ENCODE measurements at places on chromosomes 12 and 14.

DNA sequence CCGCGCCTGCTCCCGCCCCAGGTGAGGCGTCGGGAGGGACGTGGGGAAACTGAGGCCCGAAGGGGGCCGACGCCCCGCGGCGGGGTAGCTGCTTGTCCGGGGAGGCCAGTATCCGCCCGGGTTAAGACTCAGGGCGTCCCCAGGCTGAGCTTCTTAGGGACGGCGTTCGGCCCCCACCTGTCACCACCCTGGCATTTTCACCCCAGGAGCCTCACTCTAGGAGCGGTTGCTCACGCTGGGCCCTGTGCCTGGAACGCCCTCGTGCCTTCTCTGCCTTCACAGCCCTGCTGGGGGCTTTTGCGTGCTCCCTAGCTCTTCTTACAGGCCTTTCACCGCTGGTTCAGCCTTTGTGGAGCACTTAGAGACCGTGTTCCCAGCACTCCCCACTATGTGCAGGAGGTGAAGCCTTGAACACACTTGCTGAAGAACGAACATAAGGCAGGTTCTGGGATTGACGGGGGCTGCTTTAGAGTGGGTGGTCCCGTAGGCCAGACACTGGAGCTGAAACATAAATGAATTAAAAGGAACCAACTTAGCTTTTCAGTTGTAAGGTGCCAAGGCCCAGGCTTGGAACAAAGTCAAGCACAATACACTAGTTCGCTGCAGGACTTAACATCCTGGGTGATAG, 601 bp downstream of the ZNF839 start:
- DNase-seq, result no peak

- no peak for DNase-seq
These were observed 1.9 kb downstream of the CCDC38 start for GRCh38 chr12:95940514-95940913.

DNA sequence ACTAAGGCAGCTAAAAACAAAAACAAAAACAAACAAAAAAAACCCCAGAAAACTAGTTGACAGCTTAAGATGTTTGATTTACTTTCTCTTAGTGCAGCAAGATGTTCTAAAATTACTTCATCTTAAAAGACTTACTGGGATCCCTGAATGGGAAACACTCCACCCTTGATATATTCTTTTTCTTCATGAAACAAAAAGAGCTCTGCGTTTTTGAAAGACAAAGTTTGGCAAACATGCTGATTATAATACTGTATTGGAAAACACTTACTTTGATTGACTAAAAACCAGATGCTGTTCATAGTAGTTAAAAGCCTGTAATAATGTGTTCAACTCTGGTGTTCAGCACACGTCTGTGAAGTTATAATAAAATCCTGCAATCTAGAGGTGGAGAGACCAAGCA, 136.8 kb downstream of the SRGAP1 start:
- DNase-seq, result no peak

DNA sequence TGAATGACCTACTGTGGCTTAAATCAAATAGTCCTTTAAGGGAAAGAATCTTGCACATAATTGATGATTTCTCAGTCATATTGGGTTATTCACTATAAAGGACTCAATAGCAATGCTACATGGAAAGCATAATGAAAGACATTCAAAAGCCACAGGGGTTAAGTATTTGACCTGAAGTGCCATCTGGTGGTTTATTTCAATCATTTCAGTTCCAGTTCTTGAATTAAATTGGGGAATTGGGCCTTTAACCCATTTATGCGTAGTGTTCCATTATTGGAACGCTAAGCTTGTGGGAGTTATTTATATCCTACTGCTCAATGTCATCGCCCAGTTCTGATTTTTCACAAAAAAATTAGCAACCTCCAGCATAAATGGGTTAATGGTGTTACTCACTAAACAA, 41.3 kb upstream of the C12orf71 start:
- DNase-seq, result no peak

- no peak for DNase-seq
These were observed 11.9 kb downstream of the PRDM4 start for GRCh38 chr12:107749083-107749482.

- no peak for DNase-seq
These were observed 717 bp downstream of the PPHLN1 start for GRCh38 chr12:42326541-42327226.

DNA sequence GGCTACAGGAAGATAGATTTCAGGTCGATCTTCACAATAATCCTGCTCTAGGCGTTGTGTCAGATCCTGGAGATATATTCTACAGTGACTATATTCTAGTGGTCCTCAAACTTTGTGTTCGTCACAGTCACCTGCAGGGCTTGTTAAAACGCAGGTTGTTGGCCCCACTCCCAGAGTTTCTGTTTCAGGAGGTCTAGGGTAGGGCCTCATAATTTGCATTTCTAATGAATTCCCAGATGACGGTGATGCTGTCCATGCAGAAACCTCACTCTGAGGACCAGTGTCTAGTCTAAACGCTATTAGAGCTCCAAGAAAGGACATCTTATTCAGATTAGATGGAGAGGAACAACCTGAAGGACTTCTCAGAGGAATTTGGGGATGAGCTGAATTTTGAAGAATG, 13.2 kb upstream of the SLC6A13 start:
- DNase-seq, result no peak

DNA sequence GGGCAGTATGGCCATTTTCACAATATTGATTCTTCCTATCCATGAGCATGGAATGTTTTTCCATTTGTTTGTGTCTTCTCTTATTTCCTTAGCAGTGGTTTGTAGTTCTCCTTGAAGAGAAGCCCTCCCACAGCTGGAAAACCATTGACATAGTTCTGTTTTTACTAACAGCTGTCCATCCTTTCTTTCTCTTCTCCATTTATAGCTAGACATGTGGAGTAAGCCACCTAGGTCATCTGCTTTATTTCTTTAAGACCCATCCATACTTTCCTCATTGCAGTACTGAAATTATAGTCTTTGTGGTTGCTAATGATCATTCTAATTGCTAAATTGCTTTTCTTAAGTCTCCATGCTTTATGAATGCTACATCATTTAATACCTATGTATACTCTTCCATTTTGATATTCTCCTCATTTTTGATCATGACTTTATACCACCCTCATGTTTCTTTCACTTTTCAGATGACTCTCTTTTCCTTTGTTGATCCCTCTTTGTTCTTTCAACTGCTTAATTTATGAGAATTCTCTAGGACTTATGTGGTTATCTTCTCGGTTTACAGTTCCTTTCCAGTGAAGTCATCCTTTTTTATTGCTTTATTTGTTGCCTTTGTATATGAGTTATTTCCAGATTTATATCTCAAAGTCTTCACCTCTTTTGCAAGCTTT, 114.2 kb downstream of the PCNX1 start:
- DNase-seq, result no peak

DNA sequence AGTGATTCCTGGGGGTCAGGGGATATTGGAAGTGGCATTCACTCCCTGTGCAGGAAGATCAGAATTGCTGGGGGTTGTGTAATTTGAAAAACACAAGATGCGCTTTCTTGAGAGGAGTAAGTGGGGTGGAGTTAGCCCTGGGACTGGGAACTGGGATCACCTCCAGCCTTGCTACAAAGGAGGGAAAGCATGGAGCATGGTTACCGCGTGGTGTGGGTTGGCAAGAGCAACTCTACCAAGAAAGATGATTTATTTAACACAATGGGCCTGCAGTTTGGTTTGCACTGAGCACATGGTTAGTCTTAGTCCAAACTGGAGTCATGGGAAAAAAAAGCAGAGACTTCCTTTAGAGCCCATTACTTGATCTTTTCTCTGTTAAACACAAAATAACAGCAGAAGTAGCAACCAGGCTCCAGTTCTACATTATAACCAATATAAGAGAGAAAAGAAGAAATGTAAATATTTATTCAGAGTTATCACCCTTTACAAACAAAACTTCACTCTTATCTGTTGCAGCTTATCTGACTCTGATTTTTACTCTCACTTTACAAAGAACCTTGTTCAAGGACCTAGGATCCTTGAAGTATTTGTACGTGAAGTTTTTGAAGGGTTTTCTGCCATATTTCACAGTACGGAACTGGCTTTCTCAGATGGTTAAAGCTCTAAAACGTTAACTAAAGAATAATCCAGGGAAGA, 2.1 kb upstream of the NIN start:
- DNase-seq, result no peak

DNA sequence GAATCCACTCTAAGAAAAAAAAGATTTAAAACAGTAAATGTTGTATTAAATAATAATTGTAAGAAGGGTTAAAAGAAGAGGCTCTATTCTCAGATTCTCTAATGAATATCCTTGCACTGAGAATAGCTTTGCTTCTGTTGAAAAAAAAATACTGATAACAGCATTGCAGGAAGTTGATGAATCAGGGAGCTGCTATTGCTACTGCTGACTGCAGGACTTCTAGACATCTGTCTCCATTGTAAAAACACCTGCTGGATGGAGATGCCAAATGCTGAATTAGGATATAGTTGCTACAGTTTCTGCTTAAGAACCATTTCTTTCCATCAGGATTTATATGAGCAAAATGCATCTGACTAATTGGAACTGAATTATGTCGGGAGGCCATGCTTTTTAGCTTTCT, 50.3 kb upstream of the ANP32D start:
- DNase-seq, result no peak

GRCh38 chr14:61769893-61770292, 7.7 kb downstream of the SNAPC1 start:
- no peak for DNase-seq

DNA sequence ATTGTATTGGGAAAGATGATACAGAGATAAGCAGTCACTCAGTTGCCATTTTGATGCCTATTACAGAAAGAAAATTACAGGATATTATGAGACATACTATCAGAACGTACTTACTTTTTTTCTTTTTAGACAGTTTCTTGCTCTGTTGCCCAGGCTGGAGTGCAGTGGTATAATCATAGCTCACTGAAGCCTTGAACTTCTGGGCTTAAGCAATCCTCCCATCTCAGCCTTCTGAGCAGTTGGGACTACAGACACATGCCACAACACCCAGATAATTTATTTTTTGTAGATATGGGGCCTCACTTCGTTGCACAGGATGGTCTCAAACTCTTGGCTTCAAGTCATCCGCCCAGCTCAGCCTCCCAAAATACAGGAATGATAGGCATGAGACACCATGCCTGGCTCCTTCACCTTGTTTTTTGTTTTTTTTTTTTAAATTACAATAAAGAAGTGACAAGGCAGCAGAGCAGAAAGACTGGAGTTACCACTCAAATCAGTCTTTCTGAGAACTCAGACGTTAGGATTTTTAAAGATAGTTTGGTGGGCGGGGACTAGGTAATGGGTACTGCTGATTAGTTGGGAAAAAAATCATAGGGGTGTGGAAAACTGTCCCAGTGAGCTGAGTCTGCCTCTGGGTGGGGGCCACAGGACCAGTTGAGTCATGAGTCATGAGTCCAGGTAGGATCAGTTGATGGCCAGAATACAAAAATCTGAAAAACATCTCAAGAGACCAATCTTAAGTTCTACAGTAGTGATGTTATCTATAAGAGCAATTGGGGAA, 11.5 kb upstream of the CPM start:
- DNase-seq, result no peak

DNA sequence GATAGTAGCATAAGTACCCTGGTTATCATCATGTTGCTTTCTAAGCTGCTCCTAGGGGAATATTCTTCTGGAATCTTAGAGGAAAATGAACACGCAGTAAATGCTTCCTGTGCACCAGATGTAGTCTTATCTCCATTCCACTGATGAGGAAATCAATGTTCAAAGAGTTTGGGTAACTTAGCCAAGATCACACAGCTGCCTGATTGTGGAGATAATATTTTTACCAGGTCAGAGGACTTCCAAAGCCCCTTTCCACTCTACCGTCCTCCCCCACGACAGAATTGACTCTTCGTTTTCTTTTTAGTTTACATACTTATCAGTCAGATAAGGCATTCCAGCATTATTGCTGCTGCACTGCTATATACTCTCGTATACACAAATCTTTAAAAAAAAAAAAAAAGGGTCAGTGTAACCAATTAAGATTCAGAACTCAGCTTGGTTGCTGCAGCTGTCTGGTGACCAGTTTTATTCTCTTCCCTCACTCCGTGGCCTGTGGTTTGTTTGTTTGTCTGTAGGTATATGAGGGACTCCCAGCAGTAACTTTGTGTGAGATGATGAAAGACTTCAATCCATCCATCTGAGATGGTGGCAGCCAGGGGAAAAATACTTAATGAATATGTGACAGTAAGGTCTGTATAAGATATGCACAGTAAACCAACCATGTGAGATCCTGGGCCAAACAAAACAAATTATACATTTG, 110.5 kb downstream of the TGFB3 start:
- DNase-seq, result no peak

DNA sequence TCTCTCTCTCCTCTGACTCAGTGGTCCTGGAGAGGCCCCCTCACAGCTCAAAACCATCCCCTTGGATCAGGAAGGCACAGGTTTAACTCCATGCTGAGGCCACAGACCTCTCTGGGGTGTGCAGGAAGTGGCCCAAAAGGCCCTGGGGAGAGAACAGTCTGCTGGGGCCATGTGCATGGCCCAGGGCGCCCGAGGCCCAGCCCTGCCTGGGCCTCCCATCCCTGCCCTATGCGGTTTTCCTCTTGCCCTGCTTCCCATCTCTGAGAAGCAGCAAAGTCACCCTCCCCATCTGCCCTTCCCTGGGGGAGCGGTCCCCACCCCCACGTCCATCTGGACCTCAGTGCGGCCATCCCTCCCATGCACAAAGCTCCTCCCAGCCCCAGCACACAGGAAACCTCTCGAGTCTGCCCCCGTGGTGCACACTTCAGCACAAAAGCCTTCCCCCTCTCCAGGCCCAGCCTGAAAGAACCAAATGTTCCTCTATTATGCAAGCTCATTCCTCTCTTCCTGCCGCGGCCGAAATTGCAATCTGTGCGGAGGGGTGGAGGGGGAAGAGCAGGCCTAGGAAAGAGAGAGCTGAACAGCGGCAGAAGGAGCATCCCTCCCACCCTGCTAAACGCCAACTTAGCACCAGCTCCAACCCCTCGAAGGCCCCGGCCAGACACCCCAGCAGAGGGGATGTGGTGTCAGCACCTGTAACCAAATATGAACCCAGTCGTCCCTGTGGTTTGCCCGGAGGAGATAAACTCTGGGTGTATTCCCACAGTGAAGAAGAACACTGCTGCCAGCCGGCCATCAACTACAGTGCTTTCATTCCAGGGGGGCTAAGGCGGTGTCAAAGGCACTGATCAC, 108.5 kb downstream of the SCARB1 start:
- DNase-seq, result peak; percentile 84

GRCh38 chr12:20278276-20278675, 90.1 kb upstream of the PDE3A start:
- no peak for DNase-seq

GRCh38 chr14:37723515-37723914, 128.1 kb downstream of the TTC6 start:
- DNase-seq, result no peak

- no peak for DNase-seq
These were observed 10.9 kb upstream of the HVCN1 start for GRCh38 chr12:110699591-110700445.

DNA sequence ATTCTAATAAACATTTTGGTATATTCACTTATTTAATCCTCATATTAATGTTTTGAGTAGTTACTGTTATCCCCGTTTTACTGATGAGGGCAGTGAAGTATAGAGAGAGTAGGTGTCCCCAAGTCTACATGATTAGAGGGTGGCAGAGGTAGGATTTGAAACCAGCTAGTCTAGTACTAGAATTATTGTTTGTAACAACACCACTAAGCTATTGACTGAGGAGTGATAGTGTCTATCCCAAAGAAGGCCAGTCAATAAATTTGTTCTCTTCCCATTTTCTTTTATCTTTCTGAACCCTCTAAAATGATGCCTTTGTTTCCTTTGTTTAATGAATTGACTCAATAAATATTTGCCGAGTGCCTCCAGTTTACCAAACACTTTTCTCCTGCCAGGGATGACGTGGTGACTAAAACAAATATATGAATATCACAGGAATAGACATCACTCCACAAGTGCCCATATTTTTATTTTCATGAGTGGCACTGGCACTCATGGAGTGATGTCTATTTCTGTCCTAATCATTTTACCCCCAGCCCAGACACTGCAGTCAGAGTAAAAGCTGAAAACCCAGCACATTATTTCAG, 247.5 kb downstream of the SLC16A7 start:
- no peak for DNase-seq

Data from tibial nerve (tissue), 4 donors.